ENCODE measurements at places on chromosomes 11 and 22.

GRCh38 chr11:94504689-94505293, 7.5 kb upstream of the C11orf97 start:
- no peak for DNase-seq

- no peak for DNase-seq
Observed at GRCh38 chr22:29206372-29207242, 911 bp downstream of the EMID1 start.

DNA sequence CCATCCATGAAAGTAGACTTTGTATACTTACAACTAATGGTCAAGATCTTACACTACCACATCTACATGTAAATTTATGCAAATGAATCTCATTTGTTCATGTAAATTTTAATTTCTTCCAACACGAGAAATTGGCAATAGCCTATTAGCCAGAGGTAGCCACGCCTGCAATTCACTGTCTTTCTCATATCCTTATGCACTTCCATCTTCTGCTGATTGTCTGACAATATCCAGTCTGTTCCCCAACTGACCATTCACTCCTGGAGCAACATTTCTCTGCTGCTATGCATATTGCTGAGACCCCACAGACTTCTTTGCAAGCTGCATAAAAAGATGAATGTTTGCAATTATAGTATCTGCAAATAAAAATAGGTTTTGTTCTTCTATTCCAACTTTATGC, 2.5 kb downstream of the NNMT start:
- no peak for DNase-seq

DNA sequence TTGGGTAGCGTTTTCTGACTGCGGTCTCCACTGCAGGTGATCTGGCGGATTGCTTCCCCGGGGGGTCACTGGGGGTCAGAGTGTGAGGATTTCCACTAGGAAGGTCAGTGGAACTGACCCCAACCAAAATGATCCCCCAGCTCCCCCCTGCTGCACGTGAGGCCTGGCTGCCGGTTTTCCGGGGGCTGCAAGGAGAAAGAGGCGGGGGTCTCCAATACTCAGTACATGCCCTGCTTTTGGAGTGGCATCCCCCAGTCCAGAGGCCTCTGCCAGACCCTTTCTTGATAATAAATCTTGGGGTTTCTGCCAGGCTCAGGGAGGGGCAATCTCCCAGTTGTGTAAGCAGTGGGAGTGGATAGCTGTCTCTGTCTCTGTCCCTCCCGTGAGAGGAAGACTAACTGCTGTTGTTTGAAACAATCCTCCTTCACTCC, 71.5 kb upstream of the RTL6 start:
- no peak for DNase-seq

DNA sequence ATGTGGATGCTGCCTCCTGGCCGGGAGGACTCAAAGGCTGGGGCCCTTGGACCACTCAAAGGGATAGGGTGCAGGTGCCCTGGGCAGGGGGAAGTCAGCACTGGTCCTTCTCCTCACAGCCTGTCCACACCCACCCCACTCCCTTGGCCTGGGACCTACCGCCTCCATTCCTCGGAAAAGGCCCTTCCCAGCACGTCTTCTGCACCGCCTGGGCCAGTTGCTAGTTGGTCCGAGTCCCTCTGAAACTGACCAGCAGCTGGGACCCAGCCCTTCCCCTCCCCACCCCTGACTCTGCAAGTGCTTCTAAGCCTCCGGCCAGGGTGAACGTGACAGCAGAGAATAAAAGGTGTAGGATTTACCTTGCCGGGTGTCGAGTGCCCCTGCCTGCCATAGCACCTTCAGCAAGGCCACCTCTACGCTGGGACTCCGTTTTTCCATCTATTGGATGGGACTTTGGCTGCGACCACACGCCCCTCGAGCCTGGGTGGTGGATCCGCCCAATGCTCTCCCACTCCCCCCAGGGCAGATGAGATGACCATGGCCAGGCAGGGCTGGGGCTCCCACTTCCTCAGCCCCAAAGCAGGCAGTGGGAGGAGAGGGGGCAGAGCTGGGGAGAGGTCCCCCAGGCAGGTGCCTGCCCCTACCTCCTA, 37.3 kb downstream of the OSBPL5 start:
- no peak for DNase-seq

- DNase-seq: no peak
Observed at GRCh38 chr11:61122761-61123160, 20.5 kb downstream of the CD5 start.

DNA sequence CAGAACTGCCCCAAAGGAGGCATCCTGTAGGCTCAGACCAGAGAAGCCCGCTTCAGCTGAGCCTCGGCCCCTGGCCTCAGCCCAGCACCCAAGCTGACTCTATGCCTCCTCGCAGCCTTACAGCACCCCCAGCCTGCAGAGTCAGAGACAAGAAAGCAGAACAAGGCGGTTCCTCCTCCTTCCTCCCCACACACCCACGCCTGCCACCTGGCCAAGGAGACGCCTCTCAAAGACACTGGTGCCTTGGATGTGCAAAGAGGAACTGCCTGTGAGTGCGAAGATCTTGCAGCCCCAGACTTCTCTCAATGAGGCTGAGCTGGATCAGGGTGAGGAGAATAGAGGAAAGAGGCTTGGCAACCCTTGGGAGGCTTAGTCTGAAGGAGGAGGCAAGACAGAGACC, 60.2 kb downstream of the PDE2A start:
- no peak for DNase-seq

DNA sequence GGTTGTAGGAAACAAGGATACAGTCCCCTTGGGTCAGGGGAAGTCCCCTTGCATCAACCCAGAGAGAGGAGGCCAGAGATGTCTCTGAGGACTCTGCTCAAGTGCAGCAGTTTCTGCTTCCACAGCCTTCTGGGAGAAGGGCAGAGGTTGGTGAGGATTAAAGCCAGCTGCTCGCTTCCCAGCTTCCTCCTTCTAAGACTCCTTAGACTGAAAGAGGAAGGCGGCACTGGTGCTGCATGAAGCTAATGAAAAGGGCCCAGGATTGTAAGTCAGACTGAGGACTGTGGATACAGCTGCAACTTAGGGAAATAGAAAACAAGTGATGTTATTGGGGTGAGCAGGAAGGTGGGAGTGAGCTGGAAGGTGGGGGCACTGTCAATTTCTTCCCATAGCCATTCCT, at the start of gene OR52K1:
Gene OR52K1 (plus strand): TSS at position 202 of the 400 bp plus-strand sequence. CDS start 6,255 bp downstream, outside the sequence.
- no peak for DNase-seq

- DNase-seq: no peak
Observed at GRCh38 chr11:121141066-121141465, 40.0 kb downstream of the TECTA start.

DNA sequence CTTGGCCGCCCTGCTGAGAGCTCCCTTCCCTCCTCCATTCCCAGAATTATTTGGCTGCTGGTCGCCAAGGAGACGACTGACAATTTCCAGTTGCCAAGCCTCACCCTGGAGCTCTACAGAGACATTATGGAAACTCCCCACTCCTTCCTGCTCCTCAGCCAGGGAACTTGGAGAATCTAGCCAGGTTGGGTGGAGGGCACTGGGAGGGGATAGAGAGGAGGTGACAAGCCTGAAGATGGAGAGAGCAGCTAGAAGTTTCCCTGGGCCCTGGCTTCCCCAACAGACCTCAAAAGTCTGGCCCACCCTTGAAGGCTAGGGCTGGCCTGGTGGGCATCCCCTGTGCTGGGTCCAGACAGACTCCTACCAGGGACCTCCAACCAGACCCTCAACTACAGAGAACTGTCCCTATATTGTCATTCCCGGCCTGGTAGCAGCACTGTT, 6.7 kb upstream of the VSIG10L2 start:
- DNase-seq: no peak

- no peak for DNase-seq
Observed at GRCh38 chr11:125515102-125515439, 19.0 kb upstream of the FEZ1 start.

GRCh38 chr11:70159627-70160570, 43.2 kb upstream of the FADD start:
- no peak for DNase-seq

DNA sequence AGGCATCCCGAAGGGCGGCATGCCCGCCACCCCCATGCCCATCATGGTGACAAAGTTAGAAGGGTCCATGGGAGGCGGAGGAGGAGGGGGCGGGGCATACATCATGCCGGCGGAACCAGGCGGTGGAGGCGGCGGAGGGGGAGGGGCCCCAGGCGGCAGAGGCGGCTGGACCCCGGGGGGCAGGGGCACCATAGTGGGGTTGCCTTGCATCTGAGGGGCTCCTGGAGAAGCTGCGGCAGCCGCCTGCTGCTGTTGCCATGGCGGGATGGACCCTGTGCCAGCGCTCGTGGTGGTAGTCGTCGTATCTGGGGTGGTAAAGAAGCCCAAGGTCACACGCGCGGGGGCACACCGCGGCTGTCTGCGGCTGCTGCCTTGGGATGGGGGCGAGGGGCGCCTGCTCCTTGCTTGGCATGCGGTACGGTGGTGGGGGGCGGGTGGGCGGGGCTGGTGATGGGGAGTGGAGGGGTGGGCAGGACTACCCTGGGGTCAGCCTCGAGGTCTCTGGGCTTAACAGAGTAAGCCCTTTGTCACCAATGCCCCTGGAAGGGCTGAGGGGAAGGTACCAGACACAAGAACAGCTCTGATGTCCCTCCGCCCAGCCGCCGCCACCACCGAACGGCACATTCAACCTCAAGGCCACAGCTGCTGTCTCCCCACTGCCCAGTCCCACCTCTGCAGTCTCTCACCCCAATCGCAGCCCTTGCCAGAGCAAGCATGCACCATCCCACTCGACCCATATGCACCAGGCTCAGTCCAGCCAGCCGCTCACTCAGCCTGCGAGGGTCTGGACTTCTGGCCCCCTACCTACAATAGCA, 6.3 kb upstream of the PYGM start:
- no peak for DNase-seq

DNA sequence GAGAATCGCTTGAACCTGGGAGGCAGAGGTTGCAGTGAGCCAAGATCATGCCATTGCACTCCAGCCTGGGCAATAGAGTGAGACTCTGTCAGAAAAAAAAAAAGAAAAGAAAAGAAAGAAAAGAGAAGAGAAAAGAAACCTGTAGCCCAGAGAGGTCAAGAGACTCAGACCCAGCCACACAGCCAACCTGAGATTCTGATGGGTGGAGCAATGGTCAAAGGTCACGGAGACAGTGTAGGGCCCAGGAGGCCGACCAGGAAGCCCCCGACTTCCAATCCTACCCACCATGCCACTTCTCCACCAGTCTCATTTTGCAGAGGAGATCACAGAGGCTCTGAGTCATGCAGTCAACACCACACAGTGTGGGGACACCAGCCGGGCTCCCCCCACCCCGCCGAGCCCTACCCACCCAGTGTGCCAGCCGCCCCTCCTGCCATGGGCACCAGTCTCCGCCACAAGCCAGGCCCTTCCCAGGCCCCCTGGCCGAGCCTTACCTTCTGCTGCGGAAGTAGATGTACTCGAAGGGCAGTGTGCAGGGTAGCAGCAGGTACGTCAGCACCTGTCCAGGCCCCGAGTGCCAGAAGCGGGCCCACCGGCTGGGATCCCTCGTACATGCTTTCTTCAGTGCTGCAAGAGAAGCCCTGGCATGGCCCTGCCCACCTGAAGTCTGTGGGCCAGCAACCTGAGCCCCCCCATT, 7.9 kb downstream of the PNPLA5 start:
- no peak for DNase-seq

DNA sequence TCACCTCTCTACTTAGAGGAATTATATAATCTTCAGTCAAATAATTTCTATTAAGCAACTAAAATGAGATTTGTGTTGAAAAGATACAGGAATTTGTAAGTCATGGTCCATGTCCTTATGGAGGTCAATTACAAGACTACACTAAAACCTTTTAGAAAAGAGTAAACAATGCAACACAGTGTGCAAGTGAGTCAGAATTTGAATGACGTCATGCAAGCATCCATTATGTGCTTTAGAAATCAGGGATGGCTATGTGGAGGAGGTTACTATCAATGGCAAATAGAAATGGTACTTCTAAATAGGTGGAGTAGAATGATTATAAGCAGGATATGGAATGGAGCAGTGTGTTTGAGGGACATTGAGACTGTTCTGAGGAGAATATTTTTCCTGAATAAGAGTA, 16.6 kb downstream of the OR10D3 start:
- no peak for DNase-seq

DNA sequence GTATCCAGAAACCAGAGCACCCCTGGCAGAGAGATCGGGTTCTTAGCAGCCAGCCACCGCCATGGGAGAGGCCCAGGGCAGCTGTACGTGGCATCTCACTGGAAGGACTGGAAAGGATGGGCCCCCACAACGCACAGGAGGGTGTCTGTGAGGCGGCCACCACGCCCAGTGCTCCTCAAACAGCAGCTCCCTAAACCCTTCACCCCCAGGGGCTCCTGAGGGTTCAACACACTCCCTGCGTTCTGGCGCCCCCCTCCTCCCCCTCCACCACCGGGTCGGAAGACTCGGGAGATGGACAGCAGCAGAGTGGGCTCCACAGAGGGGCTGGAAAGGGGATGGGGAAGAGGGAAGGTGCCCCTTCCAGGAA, 1.1 kb downstream of the MAPK12 start:
- no peak for DNase-seq

DNA sequence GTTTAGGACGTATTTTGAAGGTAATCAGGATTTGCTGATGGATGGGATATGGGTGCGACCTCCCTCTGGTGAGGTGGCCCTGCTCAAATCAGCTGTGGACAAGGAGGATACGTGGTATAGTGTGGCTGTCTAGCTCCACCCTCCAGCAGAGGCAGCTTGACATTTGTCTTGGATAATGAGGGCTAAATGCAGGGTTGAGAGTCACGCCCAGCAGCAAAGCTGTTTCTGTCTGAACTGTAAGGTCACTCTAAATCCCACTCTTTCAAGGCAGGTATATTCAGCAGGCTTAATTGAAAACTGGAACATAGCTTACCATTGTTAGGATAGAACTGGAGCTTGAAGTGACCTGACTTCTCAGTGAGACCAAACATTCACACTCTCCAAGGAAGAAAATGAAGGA, 98.7 kb downstream of the SWAP70 start:
- no peak for DNase-seq

DNA sequence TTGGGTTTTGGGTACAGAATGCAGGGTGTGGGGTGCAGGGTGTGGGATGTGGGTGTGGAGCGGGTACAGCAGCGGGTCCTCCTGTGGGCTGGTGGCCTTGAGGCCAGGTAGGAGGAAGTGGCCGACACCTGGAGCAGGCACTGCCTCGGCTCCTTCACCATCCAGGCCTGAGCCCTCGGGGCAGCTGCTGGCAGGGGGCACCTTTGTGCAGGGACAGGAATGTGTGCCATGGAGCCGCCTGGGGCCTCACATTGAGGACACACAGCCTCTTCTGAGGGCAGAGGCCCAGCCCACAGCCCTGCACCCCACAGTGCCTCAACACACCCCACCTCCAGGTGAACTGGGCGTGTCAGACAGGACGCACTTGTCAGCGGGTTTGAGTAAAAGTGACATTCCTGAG, 984.0 kb downstream of the BRD1 start:
- no peak for DNase-seq

DNA sequence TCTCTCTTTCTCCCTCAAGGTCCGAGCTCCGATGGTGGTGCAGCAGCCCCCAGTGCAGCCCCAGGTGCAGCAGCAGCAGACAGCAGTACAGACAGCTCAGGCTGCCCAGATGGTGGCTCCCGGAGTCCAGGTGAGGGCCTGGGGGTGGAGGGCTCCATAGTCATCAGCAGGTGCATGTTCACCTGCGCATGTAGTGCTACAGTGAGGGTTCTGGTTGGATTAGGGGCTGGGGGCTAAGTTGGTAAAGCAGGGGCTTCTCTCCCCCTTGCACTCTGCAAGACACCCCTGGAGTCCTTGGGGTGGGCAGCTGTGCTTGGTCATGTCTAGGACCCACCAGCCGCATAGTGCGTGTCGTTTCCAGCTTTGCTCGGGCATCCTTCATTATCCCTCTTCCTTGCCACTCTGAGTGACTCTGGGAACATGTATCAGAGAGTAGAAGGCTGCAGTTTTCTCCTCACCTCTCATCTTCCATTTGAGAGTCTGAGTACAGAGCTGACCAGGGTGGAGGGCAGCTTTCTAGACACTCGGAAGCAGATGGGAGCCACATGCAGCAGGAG, 61.2 kb downstream of the MED15 start:
- no peak for DNase-seq

All from iPS DF 6.9 (cell line).